Activated naive CD4-positive, alpha-beta T cell treated with anti-CD3 and anti-CD28 coated beads for 36 hours (primary cell): ENCODE measurements at places on chromosomes 16 and 17.
A peak's percentile ranks its signal among the peaks of the same experiment; 100 is the strongest.

DNA sequence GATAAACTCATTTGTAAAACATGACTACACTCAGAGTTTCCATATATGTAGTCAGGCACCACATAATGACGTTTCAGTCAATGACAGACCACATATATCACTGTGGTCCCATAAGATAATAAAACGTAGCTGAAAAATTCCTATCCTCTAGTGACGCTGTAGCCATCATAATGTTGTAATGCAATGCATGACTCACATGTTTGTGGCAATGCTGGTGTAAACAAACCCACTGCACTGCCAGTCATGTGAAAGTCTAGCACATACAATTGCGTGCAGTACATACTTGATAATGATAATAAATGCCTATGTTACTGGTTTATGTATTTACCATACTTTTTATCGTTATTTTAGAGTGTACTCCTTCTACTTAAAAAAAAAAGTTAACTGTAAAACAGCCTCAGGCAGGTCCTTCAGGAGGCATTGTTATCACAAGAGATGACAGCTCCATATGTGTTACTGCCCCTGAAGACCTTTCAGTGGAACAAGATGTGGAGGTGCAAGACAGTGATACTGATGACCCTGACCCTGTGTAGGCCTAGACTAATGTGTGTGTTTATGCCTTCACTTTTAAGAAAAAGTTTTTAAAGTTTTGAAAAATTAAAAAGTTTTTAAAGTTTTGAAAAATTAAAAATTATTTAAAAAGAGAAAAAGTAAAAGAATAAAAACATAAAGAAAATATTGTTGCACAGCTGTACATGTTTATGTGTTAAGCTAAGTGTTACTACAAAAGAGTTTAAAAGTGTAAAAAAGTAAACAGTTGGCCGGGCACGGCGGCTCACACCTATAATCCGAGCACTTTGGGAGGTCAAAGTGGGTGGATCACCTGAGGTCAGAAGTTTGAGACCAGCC, 9.0 kb downstream of the STAT5B start:
- peak overlapping the region; percentile 38 for H3K4me3 ChIP-seq
- peak overlapping the region; percentile 97 for H3K27ac ChIP-seq
- peaks cover 68% of the 10 kb centered on the region for H3K4me1 ChIP-seq
- H3K36me3 ChIP-seq, result peaks cover 17% of the 10 kb centered on the region
- H3K27me3 ChIP-seq, result no peaks in the 10 kb centered on the region
- peak; percentile 70 for DNase-seq

DNA sequence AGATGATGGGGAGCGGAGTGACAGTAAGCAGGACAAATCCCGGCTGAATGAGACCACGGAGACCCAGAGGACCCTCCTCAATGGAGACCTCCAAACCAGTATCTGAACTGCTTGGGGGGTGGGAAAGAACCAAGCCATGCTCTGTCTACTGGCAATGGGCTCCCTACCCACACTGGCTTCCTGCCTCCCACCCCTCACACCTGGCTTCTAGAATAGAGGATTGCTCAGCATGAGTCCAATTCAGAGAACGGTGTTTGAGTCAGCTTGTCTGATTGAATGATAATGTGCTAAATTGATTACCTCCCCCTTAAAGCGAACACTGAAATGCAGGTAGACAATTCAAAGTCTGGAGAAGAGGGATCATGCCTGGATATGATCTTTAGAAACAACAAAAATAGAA, 5.5 kb downstream of the SSTR2 start:
- H3K4me1 ChIP-seq, result peaks cover 23% of the 10 kb centered on the region
- H3K27ac ChIP-seq, result no peak overlapping the region
- no peak for DNase-seq

DNA sequence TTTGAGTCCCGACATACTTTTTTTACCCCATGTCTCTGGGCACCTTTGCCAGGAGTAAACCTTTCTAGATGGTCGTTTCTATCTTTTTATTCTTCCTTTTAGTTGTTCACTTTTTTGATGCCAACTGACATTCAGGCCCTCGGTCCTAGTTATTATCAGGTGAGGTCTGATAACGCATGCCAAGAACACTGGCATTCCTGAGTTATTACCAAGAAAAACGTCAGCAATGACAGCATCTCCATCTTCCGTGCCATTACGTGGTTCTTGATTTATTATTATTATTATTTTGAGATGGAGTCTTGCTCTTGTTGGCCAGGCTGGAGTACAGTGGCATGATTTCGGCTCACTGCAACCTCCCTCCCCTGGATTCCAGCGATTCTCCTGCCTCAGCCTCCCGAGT, 21.4 kb downstream of the HASPIN start:
- peaks cover 22% of the 10 kb centered on the region for H3K4me1 ChIP-seq
- no peak for DNase-seq
- H3K4me3 ChIP-seq, result no peak overlapping the region
- no peaks in the 10 kb centered on the region for H3K36me3 ChIP-seq
- no peak overlapping the region for H3K27ac ChIP-seq

DNA sequence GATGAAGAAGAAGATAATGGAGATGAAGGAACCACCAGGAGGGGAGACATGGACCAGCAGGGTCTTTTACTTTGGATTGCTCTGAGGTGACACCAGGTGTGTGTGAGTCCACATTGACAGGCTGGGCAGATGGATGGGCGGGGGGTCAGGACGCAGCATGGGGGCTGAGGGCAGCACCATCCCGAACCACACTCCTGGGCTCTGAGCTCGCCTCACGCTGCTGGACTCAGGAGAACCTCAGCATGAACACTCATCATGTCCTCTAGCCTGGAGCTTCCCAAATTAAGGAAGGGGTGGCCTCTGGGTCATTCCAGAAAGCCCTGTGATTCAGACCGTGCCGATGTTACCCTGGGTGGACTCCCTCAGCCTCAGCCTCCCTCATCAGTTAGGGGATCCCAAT, 50.4 kb upstream of the MAP3K14 start:
- DNase-seq, result no peak
- no peak overlapping the region for H3K27ac ChIP-seq
- no peaks in the 10 kb centered on the region for H3K36me3 ChIP-seq
- H3K27me3 ChIP-seq, result peaks cover 7% of the 10 kb centered on the region
- no peak overlapping the region for H3K4me3 ChIP-seq
- H3K4me1 ChIP-seq, result peaks cover 14% of the 10 kb centered on the region

GRCh38 chr16:25433388-25433787, 175.7 kb upstream of the ZKSCAN2 start:
- no peak overlapping the region for H3K27ac ChIP-seq
- H3K4me1 ChIP-seq, result no peaks in the 10 kb centered on the region
- no peaks in the 10 kb centered on the region for H3K36me3 ChIP-seq
- DNase-seq, result no peak
- H3K27me3 ChIP-seq, result peaks cover 6% of the 10 kb centered on the region

DNA sequence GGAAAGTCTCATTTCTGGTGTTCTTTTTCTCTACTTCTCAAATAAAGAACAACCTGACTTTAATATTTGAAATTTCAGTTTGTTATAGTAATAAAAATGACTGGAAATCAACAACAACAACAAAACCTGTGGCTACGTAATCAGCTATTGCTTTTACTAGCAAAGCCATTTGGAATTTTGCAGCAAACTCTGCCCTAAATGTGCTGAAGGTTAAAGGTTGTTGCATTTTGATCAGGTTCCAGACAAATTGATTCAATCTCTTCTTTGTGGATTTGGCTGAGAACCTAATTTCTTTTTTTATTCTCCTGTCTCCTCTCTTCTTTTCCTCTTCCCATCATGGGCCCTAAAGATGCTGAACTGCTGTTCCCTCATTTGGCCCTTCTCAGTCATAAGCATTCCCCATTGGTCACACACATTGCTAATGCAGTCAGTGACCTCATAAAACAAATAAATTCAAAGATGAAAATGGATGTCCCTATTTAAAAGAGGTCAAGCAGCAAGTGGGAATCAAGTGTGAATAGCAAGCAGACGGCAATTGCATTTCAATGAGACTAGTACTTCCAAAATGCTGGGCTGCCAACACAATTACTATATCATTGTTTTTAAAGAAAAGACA, 795.1 kb upstream of the CDH8 start:
- no peak overlapping the region for H3K4me3 ChIP-seq
- no peak overlapping the region for H3K27ac ChIP-seq
- no peaks in the 10 kb centered on the region for H3K36me3 ChIP-seq
- no peak for DNase-seq

GRCh38 chr17:75642182-75642783, 9.0 kb downstream of the SMIM5 start:
- no peaks in the 10 kb centered on the region for H3K36me3 ChIP-seq
- no peak overlapping the region for H3K4me3 ChIP-seq
- H3K4me1 ChIP-seq, result peaks cover 4% of the 10 kb centered on the region
- DNase-seq, result no peak

GRCh38 chr16:47660540-47660939, 199.4 kb downstream of the PHKB start:
- no peaks in the 10 kb centered on the region for H3K27me3 ChIP-seq
- no peaks in the 10 kb centered on the region for H3K4me1 ChIP-seq
- H3K4me3 ChIP-seq, result no peak overlapping the region
- DNase-seq, result no peak

GRCh38 chr17:77771998-77772397, 186.5 kb upstream of the TNRC6C start:
- H3K27ac ChIP-seq, result no peak overlapping the region
- H3K4me3 ChIP-seq, result no peak overlapping the region
- no peak for DNase-seq
- no peaks in the 10 kb centered on the region for H3K27me3 ChIP-seq

DNA sequence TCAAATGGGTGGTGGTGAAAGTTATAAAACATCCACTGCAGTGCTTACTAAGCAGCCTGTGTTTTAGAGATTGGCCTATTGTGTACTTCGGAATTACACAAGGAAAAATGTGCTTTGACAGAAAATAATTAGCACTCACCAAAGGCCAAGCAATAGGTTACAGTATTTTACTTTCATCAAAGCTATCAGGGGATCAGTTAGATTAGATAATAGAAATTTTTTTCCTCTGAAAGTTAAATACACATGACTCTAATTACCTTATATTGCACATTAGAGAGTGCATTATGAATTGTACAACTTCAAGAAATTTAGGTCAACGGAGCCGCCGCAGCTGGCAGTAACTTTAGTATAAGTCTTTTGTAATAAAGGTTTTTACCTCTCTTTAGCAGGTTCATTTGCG, 232.6 kb downstream of the FTO start:
- no peaks in the 10 kb centered on the region for H3K27me3 ChIP-seq
- no peak for DNase-seq
- peaks cover 36% of the 10 kb centered on the region for H3K36me3 ChIP-seq
- no peaks in the 10 kb centered on the region for H3K4me1 ChIP-seq
- H3K4me3 ChIP-seq, result no peak overlapping the region

- H3K4me1 ChIP-seq, result no peaks in the 10 kb centered on the region
- H3K36me3 ChIP-seq, result no peaks in the 10 kb centered on the region
- no peak overlapping the region for H3K4me3 ChIP-seq
- no peak for DNase-seq
- H3K27ac ChIP-seq, result no peak overlapping the region
Observed at GRCh38 chr17:62750631-62751051, 57.5 kb downstream of the MARCHF10 start.

DNA sequence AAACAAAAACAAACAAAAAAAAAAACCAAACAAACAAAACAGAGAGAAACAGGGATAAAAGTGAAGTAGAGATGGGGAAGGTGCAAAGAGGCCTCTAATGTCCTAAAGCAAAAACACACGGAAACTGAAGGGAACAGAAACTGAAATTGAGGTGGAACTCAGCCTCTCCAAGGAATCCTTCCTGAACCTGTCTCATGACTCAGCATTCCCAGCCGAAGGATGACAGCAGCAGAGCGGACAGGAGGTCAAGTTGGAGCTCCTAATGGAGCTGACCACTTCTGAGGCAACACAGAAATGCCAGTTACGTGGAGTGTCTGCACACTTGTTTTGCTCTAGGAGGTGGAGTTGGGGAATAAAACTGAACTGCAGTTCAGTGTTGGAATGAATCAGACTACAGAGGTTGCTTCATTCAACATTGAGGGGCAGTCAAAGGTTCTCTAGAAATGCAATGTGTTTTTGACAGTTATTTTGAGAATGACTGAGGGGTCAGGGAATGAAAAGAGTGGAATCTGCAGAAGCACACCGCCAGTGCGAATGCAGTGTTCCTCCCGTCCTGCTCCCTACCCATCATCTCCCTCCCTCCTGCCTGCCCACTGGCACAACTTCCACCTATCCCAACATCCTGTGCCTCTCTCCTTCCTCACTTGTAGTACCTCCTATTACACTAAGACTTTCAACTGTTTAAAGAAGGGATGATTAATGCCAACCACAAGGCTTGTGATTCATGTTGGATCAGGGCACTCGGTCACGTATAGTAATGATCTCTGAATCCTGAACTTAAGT, 6.3 kb downstream of the UBE2O start:
- H3K27ac ChIP-seq, result no peak overlapping the region
- no peaks in the 10 kb centered on the region for H3K36me3 ChIP-seq
- no peaks in the 10 kb centered on the region for H3K27me3 ChIP-seq
- no peak overlapping the region for H3K4me3 ChIP-seq
- H3K4me1 ChIP-seq, result peaks cover 85% of the 10 kb centered on the region

- H3K36me3 ChIP-seq, result no peaks in the 10 kb centered on the region
- H3K4me1 ChIP-seq, result peaks cover 32% of the 10 kb centered on the region
- H3K4me3 ChIP-seq, result no peak overlapping the region
- no peak overlapping the region for H3K27ac ChIP-seq
- peak; percentile 44 for DNase-seq
Observed at GRCh38 chr17:40371261-40371929, 6.9 kb upstream of the GJD3 start.

GRCh38 chr17:35849469-35850348, 19.0 kb downstream of the HEATR9 start:
- H3K4me3 ChIP-seq, result no peak overlapping the region
- H3K36me3 ChIP-seq, result peaks cover 29% of the 10 kb centered on the region
- no peak overlapping the region for H3K27ac ChIP-seq
- H3K4me1 ChIP-seq, result no peaks in the 10 kb centered on the region
- DNase-seq, result peak; percentile 72

- DNase-seq, result no peak
- no peak overlapping the region for H3K27ac ChIP-seq
- H3K36me3 ChIP-seq, result no peaks in the 10 kb centered on the region
- H3K4me3 ChIP-seq, result peak overlapping the region; percentile 66
- H3K27me3 ChIP-seq, result peaks cover 10% of the 10 kb centered on the region
Observed at GRCh38 chr16:31331807-31332301, 23.1 kb upstream of the ITGAX start.

GRCh38 chr16:85665373-85665740, 23.4 kb downstream of the GINS2 start:
- no peaks in the 10 kb centered on the region for H3K4me1 ChIP-seq
- H3K27me3 ChIP-seq, result no peaks in the 10 kb centered on the region
- no peak overlapping the region for H3K27ac ChIP-seq

DNA sequence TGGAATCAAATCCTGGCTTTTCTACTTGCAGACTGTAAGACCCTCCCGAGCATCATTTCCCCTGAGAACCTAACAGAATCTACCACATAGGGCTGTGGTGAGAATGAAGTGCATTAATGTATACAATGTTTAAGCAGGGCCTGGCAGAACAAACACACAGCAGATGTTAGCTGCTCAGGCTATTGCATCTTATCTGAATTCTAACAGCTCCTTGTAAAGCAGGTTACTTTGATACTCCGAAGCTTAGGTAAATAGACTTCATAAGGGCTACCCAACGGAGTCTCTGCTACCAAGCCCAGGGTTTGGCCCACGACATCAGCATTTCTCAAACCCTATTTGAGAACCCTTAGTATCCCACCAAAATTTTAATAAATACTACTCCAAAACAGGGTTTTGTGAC, 24.4 kb upstream of the NOS2 start:
- peaks cover 3% of the 10 kb centered on the region for H3K4me1 ChIP-seq
- no peak for DNase-seq
- no peak overlapping the region for H3K4me3 ChIP-seq
- H3K27ac ChIP-seq, result no peak overlapping the region
